ENCODE measurements at places on chromosomes 1 and 21.

DNA sequence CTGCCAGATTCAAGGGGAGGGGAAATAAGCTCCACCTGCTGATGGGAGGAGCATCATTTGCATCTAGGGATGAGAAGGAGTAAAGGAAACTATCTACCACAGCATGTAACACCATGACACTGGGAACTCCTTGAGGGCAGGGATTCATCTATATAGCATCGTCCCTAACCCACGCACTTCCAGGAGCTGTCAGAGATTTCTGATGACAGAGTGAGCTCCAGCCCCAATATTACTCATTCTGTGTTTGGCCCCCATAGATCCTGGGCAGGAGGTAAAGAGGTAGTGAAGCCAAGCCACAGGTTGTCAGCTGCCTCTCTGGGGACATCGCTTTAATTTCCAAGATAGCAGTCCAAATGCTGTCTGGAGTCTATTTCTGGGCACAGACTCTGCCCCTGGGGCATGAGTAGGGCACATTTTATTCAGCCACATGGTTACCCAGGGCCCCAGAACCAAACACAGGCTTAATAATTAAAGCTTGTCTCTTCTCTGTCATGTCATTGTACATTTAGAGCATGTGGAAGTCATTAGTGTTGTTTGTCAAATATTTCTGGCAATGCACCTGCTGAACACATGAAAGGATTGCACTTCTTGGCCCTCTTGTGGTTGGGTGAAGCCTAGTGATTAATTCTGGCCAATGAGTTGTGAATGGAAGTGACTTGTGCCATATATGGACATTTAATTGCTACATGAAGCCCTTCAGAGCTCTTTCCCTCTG, 105.9 kb upstream of the POU3F1 start:
- no peak for DNase-seq

- no peak for DNase-seq
These were observed 14.4 kb downstream of the BTBD8 start for GRCh38 chr1:92094595-92094994.

DNA sequence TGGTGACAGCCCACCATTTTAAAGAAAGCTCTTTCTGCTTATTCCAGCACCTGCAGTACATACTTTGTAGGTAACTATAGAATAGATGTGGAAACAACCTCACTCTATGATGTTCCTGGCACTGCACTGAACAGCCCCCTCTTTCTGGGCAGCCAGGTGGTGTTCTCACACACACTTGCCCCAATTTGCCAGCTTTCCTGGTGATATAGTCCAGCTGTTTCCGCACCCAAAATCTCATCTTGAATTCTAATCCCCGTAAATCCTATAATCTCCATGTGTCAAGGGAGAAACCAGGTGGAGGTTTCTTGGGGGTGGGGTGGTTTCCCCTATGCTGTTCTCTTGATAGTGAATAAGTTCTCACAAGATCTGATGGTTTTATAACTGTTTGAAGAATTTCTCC, 102.2 kb downstream of the FCRL5 start:
- peak; percentile 77 for DNase-seq

DNA sequence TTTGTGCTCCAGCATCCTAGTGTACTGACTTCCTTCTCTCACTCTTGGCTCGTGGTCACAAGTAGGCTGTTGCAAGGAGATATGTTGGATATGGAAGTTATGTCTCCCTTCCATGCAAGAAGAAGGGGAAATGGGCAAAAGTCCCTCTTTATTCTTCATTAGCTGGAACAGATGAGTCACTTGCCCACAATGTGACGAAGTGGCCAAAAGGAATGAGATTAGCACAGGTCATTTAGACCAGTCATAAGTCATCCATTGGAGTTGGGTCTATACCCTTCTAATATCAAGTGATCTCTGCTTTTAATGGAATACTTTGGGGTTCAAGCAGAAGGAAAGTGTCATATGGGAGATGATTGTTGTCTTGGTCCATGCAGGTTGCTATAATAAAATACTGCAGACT, 91.2 kb upstream of the NGF start:
- DNase-seq, result no peak

DNA sequence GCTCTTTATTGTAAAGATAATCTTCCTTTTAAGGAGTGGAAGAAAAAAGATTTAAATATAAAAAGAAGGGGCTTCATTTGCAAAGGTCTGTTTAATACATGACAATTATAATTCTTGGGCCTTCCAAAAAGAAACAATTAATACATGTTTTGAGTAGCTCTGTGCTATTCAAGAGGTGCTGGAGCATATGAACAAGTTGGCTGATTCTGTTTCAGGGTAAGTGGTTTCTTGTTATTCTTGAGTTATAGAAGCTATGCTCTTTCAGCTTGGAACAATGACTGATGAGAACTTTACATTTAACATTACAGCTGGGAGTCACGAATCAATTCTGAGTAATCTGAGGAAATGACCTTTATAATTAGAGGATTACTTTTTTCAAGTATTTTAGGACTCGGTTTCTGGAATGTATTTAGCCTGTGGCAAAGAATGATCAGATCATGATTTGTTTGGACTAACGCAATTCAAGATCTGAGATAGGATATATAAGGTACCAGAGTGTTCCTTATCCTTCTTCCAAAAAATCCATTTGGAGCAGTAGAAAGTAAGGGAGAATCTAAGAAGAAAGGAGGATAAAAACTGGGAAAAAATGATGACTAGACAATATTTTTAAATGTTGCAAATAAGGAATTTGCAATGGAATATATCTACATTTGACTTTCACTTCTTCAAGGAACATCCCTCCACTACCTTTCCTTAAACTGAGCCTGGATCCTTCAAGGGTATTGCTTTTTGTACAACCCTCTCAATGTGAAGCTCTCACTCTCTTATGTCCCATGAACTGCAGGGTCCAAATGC, 77.1 kb upstream of the KCTD3 start:
- no peak for DNase-seq

DNA sequence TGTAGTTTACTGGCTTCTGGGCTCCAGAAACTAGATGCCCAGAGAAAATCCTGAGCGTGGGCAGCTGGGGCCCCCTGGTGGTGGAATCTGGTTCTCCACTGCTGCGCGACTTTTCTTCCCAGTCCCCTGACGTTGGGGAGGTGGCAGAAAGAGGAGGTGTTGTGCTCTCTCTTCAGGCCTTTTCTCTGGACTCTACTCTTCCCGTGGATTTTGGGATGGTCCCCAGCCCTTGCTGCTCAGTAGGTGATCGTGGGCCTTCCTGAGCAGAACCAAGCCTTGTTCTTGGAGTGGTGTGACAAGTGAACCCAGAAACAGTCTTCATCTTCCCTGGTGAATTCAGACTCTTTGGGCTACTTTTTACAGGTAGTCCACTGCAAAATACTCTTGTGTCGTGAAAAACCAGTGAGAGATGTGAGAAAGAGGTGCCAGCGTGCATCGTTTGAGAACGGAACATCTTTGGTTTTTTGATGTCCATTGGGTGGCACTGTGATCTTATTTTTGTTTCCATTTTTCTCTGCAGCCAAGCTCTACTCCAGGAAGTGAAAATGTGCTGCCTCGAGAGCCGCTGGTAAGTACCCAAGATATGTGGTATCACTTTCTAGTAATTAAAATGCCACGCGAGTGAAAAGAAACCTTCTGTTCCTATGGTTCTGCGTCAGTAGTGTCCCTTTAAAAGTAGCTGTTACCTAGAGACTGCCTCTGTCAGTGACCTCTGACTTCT, 20.2 kb downstream of the PEX14 start:
- DNase-seq, result peak; percentile 84

DNA sequence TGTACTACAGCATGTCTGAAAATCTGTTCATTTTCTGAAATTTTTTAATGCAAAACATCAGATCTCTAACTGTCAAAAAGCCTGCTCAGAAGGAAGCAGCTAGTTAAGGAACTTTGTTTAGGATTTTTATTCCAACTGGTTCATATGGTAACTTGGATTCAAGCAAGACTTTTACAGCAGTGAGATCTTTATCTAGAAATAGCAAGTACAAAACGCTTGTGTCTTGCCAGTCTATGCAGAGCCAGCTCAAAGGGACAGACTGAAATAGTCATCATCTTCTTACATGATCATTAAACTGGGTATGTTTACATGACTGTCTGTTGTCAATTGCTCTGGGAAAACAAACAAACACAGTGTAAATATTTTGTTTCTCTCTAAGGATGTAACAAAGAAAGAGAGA, 37.6 kb downstream of the DDAH1 start:
- DNase-seq, result no peak

DNA sequence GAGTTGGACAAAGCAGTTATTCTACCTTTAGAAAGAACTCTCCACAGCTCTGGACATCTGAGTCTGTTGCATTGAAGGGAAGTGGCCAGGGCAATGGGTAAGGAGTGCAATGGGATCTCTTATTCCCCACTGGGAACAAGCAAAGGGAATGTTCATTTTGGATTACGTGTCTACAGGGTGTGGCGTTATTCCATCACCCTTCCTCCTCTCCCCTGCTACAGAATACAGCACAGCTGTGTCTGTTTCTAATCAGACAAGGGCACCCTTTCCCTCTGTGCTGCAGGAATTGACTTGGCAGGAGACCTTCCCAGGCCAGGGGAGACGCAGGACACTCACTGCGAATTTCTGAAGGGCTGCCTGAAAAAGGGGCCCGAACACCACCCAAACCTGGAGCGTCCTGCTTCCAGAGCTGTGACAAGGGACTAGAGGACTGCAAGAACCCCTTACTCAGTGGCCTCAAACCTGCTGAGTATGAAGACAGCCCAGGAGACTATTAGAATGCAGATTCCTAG, 163.6 kb upstream of the RAB4A start:
- DNase-seq, result no peak

DNA sequence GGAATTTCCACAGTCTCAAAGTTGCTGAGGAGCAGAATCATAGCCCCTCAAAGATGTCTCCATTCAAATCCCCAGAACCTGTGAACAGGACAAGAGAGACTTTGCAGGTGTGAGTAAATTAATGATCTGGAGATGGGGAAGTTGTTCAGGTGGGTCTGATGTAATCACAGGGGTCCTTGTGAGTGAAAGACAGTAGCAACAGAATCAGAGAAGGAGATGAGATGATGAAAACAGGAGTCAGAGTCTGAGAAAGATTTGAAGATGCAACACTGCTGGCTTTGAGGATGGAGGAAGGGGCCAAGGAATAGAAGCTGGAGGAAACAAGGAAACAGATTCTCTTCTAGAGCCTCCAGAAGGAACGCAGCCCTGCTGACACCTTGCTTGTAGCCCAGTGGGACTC, 81.5 kb downstream of the SELENOF start:
- DNase-seq, result no peak

DNA sequence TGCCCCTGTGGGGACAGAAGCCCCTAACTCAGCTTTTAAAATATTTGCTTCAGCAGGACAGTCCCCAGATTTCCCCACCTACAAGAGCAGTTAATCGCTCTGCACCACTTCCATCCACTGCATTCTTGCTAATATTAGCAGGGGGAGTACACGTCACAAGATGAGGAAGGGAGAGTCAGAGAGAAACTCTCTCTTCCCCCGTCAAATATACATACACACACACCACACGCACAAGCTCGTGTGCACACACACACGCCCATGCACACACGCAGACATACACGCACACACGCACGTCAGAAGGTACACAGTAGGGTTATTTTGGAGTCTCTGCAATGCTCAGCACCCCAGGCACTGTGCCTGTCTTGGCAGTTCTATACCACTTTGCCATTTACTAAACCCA, 2.1 kb downstream of the CLCA1 start:
- DNase-seq, result no peak

- DNase-seq, result no peak
These were observed 13.4 kb downstream of the BCAN start for GRCh38 chr1:156655151-156655903.

- no peak for DNase-seq
These were observed 178.5 kb upstream of the FMN2 start for GRCh38 chr1:239913141-239913585.

GRCh38 chr1:90045853-90046563, 51.1 kb downstream of the ZNF326 start:
- peak; percentile 42 for DNase-seq

DNA sequence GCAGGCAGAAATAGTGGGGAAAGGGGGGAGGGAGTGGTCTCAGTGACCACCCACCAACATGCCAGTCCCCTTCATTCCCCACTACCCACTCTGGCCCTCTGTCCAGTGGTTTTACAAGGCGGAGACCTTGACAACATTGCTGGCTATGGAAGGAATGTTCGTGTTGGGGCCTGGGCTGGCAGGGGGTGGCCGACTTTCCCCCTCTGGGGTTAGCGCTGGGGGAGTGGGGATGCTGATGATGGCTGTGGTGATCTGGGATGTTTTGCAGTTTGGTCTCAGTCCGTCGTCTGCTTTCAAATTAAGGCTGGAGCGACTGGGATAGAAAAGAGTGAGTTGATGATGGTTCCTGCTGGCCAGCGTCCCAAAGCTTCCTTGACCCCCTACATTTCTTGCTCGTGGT, 20.3 kb downstream of the DDX20 start:
- no peak for DNase-seq

- DNase-seq, result peak; percentile 36
These were observed 3.2 kb downstream of the LYPD8 start for GRCh38 chr1:248752161-248753028.

- no peak for DNase-seq
These were observed 28.5 kb downstream of the MAB21L3 start for GRCh38 chr1:116139592-116140134.

DNA sequence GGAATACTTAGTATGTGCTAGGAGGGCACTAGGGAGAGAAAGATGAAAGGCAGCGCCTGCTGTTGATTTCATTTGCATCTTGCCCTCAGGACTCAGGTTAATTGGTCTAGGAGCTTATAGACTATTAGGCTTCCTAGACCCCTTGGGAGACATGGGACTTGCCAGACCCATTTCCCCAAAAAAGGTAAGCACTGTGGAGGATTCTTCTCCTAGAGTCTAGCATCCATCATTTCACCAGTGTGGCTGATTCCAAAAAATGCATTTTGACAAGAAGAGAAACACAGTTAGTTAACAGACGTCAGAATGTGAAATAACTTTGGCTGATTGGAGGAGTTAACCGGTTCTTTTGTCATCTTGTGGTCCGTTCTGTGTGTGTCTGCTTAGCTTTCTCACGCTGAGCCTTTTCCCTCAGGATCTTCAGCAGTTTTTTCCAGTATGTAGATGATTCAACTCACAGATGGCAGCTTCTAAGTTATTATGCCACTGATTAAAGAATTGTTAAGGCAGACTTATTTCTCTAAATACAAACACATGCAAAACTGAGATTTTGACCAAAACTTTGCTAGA, 108.8 kb downstream of the KIF26B start:
- no peak for DNase-seq

DNA sequence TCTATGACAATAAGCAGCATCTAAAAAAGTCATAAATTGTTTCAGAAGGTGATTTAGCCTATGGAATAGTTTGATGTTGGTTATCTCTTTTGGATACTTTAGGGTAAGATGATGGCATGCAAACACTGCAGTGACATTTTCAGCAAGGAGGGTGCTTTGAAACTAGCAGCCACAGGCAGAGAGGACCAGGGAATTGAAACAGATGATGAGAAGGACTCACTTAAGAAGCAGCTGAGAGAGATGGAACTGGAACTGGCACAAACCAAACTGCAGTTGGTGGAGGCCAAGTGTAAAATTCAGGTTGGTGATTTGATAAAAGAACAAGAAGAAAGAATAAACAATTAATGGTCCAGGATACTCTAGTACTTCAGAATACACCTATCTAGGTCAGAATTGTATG, 11.2 kb upstream of the CACYBP start:
- DNase-seq, result no peak

GRCh38 chr1:18179009-18179408, 71.4 kb downstream of the IGSF21 start:
- DNase-seq, result no peak

- peak; percentile 16 for DNase-seq
These were observed 74.4 kb downstream of the CLCA4 start for GRCh38 chr1:86621286-86621685.

GRCh38 chr1:53244141-53244540, 5.8 kb upstream of the MAGOH start:
- DNase-seq, result no peak

All from D341Med (cell line).